ENCODE measurements at places on chromosomes 13 and 19.

DNA sequence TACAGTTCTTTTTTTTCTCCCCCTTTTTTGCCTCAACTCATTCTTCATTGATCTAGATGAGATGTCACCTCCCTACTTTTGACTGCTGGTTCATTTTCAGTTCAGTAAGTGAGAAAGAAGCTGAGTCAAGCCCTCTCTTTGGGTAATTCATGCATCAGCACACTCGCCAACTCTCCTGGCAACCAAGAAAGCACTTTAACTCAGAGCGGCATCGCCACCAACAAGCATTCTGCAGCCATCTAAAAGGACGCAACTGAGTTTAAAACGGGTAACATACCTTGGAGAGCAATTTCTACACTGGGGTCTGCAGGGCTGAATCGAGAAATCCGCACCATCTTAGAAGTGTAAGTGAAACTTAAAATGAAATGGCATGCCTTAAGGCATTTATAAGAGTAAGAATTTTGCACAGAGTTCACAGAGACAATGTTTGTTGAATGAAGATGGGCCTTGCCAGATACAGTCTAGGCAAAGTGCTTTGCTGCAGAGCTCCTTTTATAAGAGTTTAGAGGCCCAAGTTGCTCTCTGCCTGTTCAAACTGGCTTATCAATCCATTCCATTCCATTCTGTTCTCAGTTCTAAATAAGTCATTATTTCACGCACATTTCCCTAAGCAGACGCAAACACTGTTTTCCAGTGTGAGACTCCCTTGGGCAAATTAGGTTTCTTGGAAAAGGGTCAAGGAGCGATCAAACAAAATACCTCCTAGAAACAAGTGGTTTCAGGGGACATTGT lies 338.0 kb downstream of the ENOX1 start:
- DNase-seq = peak; percentile 32

DNA sequence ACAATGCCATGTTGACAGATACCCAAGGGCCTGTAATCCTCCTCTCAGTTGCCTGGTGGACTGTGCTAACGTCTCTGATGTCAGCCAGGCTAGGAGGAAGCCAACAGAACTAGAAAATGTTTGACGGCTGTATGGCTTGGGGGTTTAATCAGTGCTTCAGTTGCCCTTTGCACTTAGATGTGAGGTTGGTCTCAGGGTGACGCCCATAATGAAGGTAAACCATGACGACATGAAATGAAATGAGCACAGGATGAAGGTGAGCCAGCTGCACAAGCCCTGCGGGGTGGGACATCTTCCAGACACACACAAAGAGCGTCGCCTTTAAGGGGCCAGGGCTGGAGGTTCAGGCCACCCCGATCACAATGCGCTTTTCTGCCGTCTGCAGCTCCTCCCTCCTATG lies 127.2 kb downstream of the CRYL1 start:
- DNase-seq = no peak

GRCh38 chr19:1401138-1401888 lies at the start of gene GAMT:
Gene GAMT (minus strand): TSS chr19:1401542. CDS start chr19:1401476, 66 bp downstream.
- DNase-seq = peak; percentile 64

DNA sequence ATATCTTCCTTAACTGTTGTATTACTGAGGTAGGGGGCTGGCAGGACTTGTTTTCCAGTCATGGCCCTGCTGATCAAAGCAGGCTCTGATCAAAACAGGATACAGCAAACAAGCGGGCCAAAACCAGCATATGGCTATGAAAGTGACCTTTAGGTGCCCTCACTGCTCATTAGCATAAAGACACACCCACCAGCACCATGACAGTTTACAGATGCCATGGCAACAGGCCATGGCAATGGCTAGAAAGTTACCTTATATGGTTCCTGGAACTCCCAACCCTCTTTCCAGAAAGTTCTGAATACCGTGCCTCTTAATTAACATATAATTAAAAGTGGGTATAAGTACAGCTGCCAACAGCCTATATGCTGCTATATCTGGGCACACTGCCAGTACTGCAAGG lies 551.4 kb upstream of the SGCG start:
- DNase-seq = no peak

GRCh38 chr13:24203811-24204210 lies 43.3 kb downstream of the SPATA13 start:
- peak; percentile 48 for DNase-seq

DNA sequence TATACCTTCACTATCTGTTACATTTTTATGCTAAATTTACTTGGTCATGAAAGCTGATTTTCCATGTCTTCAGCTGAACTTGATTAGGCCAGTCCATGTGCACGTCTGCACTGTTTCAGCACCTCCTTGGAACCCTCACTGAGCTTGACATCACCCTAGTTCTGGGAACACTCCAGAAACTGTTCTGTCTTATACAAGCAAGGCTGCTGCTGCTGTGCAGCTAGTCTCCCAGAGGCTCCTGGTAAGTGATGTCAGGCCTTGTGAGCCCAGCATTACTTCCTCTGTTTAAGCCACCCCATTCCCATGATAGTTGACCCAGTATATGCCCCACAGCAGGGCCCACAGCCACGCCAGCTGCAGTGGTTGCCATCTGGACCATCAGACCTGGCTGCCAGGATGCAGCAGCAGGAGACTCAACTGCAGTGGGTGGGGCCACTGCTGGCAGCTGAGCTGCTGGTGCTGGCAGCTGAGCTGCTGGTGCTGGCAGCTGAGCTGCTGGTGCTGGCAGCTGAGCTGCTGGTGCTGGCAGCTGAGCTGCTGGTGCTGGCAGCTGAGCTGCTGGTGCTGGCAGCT lies 90.5 kb upstream of the AKAP11 start:
- no peak for DNase-seq

DNA sequence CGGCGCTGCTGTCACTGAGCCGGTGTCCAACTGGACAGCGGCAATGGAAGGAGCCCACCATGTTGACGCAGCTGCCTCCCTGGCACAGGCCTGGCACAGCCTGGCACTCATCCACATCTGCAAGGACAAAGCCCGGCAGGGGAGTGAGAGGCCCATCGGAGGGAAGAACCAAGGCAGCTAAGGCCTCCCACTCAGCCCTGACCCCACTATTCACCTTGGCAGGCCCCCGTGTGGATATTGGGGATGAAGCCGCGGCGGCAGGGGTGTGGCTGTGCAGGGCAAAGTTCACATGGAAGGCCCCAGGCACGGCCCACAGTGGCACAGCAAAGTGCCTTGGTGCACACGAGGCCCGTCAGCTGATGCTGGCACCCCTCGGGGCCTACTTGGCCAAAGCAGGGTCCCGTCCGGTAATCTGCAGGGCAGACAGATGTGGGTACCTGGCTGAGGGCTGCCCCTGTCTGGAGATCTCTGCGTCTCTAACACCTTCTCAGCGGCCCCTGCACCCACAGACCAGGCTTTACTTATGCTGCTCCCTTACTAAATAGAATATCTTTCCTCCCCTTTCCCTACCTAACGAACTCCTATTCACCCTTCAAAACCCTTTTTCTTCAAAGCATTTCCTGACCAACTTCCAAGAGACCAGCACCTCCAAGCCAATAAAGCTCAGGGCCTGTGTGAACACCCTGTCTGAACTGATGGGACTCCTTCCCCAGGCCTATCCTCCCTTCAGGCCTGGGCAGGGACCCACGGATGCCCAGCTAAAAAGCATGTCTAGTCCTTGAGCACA lies 7.5 kb downstream of the FBN3 start:
- DNase-seq = no peak

DNA sequence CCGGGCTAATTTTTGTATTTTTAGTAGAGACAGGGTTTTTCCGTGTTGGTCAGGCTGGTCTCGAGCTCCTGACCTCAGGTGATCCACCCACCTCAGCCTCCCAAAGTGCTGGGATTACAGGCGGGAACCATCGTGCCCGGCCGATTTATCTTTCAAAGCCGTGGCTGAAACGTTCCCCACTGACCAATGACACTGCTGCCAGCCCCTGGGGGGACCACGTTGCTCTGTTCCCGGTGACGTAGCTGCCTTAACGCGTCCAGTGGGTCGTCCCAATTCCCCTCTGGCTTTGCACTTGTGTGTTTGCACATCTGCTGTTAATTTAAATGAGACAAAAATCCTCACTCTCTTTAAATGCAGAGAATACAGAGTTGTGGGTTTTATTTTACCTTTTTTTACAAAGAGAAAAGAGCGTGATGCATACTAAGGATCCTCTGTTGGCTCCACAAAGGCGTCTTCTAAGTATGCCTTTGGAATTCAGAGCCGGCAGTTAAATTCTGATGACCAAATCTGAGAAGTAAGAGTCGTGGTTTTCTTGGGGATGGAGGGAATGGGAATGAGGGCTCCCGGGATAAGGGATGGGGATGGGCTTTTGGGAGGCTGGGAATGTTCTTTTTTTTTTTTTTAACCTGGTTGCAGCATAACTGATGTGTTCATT lies 18.6 kb upstream of the LMTK3 start:
- DNase-seq = peak; percentile 18

- DNase-seq = no peak
Measured at GRCh38 chr13:47886314-47886713, 114.8 kb downstream of the SUCLA2 start.

DNA sequence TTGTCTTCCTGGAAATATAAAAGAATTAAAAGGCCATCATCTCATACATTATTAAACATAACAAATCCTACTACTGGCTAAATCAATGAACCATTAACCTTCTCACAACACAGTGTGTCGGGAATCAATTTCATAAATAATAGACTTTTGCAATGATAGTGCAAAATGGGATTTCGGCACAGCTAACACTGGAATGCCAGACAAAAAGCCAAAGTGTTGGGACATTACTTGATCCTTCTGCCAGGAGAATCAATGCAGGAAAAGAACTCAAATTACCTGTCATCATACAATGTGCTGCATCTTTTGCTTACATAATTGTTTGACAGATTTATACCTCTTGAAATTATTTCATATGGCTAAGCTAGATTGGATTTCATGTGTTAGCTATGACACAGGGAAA lies 334.3 kb downstream of the MTUS2 start:
- no peak for DNase-seq

GRCh38 chr13:33218020-33218419 lies 67.5 kb downstream of the STARD13 start:
- no peak for DNase-seq

DNA sequence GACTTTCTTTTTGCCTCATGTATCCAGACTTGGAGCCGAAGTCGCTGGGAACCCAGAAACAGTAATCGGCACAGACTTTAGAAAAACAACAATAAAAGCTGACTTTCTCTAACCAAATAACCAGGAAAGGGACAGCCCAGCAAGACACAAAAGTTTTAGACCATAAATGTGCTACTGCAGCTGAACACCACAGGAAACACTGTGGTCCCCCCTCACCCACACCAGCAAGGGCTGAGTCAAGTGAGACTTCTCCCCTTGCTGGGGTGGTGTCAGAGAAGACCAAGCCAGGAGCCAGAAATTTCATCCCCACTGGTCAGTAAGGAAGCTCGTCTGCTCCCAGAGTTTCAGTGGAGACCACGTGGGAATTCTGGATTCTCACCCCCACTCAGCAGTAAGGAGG lies 70.6 kb downstream of the ESD start:
- no peak for DNase-seq

- DNase-seq = peak; percentile 60
Measured at GRCh38 chr13:21124852-21125251, 51.5 kb downstream of the SKA3 start.
